ENCODE measurements at places on chromosomes 16 and 17. TPM values are rescaled to one million over a fixed set of nuclear protein-coding genes. Genes with fewer than 3 reads are reported as not detected.

DNA sequence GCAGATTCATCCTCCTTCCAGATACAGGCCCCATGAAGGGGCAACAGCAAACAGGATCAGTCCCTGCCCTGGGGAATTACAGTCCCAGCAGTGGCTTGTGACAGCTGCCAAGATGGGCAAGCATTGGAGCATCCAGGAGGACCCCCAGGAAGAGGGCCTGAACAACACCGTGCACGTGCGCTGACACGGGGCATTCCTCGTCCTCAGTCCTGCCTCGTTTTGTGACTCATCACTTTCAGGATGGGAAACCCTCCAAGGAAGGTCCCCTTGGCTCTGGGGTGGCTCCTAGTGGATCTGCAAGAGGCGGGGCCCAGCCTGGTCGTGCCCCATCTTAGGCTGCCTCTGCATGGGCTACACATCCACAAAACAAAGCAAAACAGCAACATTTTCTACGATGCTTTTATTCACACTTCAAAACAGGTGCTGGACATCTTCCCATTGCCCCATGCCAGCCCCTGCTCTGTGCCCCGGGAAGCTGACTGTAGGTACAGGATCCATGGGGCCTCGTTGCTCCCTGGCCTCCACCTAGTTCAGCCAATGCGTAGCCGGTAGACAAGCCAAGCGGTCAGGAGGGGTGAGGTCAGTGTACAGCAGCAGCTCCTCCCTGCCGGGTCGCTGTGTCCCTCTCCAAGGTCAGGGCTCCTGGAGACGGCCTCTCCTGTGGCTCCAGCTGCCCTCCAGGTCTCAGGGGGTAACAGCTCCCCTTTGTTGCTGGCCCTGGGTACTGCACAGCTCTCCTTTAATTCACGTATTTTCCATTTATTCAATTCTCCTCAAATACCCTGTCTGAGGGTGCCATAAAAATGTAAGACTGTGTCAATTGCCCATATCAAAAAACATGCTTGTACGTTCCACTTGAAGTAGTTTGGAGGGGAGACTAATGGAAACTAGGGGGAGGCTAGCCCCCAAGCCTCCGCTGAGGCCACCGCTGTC is 32.2 kb downstream of the ACTG1 start:
- H3K27me3 ChIP-seq: no peaks in the 10 kb centered on the region
- no peaks in the 10 kb centered on the region for H3K36me3 ChIP-seq
- H3K4me1 ChIP-seq: no peaks in the 10 kb centered on the region
- no peak overlapping the region for H3K4me3 ChIP-seq

DNA sequence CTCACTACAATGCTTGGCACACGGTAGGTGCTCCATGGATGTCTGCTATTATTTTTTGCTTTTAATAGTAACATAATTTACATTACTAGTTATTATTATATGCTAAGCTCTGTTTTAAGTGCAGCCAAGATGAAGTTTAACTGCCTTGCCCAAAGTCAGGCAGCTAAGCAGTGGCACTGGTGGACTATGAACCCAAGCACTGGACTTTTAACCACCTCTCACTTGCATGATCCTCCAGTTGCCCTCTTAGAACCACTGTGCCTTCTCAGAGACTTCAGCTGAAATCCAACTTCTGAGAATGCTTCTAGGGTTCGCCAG is 1.5 kb upstream of the ZNF207 start:
- no peaks in the 10 kb centered on the region for H3K4me1 ChIP-seq
- H3K4me3 ChIP-seq: no peak overlapping the region
- H3K27ac ChIP-seq: no peak overlapping the region
- H3K36me3 ChIP-seq: no peaks in the 10 kb centered on the region
- no peaks in the 10 kb centered on the region for H3K27me3 ChIP-seq

Gene C1QTNF1
- 45.2 TPM for total RNA-seq

DNA sequence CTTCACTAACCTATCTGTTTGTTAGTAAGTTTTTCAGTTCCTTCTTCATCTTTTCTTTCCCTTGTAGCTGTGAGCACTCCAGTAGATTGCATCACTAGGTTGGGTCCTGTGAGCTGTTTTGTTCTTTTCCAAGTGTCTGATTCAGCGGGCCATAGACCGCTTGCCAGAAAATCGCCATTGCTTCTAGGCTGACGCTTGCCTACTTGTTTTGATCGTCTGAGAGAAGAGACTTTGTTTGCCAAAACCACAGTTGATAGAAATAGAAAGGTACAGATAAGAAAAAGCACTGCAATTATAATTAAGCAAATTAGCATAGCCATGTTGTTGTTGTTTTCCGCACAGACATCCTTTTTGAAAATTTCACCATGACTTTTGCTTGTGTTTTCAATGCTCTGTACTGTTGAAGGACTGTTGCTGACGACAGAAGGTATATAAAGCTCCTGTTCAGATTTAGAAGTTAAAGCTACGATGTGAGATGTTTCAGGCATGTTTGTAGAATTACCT is 3.1 kb downstream of the EVI2A start:
- no peaks in the 10 kb centered on the region for H3K4me1 ChIP-seq
- H3K27ac ChIP-seq: peak overlapping the region; percentile 15
- H3K27me3 ChIP-seq: no peaks in the 10 kb centered on the region
- no peak overlapping the region for H3K4me3 ChIP-seq
- peak; percentile 93 for DNase-seq

Gene TUBB3
- 253 TPM for total RNA-seq

Gene DECR2
- 12.1 TPM for total RNA-seq

Gene RAB26
- 0.51 TPM for total RNA-seq

Gene NGFR
- under 0.01 TPM for total RNA-seq

DNA sequence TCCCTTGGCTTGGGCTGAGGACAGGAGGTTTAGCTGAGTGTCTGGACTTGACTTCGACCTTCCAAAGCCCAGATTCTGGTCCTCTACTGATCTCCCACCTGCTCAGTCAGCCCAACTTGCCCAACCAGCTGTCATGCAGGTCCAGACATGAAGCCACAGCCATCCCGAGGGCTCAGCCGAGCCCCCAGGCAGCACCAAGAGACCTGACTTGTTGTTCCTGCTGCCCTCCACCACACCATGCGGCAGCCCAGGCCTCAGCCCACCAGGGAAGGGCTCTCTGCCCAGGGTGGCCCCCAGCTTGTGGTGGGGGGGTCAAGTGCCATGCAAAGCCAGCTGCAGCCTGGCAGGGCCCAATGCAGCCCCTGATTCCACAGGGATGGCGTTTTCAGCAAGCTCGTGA is 17.2 kb upstream of the CACNG4 start:
- peaks cover 5% of the 10 kb centered on the region for H3K4me1 ChIP-seq
- no peak overlapping the region for H3K4me3 ChIP-seq
- no peak for DNase-seq
- no peak overlapping the region for H3K27ac ChIP-seq

GRCh38 chr16:83967838-83968305 is at the start of gene NECAB2:
Gene NECAB2 (plus strand): TSS chr16:83968244. CDS start chr16:83968649, 405 bp downstream.
- no peak for DNase-seq
- H3K4me3 ChIP-seq: no peak within 1 kb of the TSS
- H3K36me3 ChIP-seq: peaks cover 4% of the 10 kb centered on the region
- H3K27me3 ChIP-seq: peaks cover 4% of the 10 kb centered on the region
- H3K27ac ChIP-seq: no peak within 1 kb of the TSS

GRCh38 chr16:23269248-23269953 is 32.7 kb upstream of the SCNN1B start:
- no peak overlapping the region for H3K27ac ChIP-seq
- no peak overlapping the region for H3K4me3 ChIP-seq
- no peaks in the 10 kb centered on the region for H3K27me3 ChIP-seq
- no peak for DNase-seq
- H3K36me3 ChIP-seq: no peaks in the 10 kb centered on the region

GRCh38 chr16:46607529-46607928 is 13.7 kb downstream of the SHCBP1 start:
- no peaks in the 10 kb centered on the region for H3K27me3 ChIP-seq
- no peak overlapping the region for H3K27ac ChIP-seq
- DNase-seq: peak; percentile 54
- H3K4me3 ChIP-seq: no peak overlapping the region
- H3K36me3 ChIP-seq: peaks cover 3% of the 10 kb centered on the region
- H3K4me1 ChIP-seq: no peaks in the 10 kb centered on the region

Gene NLRC3
- total RNA-seq: 0.17 TPM

Gene PTGES3L
- not detected for total RNA-seq

- no peaks in the 10 kb centered on the region for H3K36me3 ChIP-seq
- no peaks in the 10 kb centered on the region for H3K4me1 ChIP-seq
- no peak overlapping the region for H3K27ac ChIP-seq
- H3K4me3 ChIP-seq: no peak overlapping the region
These were observed 82.1 kb upstream of the NOL11 start for GRCh38 chr17:67635681-67636080.

DNA sequence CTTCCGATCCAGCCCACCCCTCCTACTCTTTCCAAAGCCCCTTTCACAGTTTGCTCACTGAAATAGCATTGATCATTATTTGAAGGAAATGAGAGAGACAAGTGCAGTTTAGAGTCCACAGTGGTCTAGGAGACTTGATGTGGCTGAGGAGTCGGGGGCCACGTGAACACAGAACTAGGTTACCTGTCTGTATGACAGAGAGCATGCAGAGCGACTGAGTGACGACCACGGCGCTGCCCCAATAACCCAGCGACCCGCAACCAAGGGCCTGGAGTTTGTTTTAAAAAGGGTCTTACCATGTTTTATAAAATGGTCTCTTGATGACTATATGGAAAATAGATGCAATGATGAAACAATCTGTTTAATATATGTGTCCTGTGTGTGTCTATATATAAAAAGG is 39.5 kb downstream of the NDEL1 start:
- peaks cover 41% of the 10 kb centered on the region for H3K36me3 ChIP-seq
- no peak overlapping the region for H3K27ac ChIP-seq
- H3K27me3 ChIP-seq: no peaks in the 10 kb centered on the region
- H3K4me3 ChIP-seq: no peak overlapping the region
- peaks cover 11% of the 10 kb centered on the region for H3K4me1 ChIP-seq

DNA sequence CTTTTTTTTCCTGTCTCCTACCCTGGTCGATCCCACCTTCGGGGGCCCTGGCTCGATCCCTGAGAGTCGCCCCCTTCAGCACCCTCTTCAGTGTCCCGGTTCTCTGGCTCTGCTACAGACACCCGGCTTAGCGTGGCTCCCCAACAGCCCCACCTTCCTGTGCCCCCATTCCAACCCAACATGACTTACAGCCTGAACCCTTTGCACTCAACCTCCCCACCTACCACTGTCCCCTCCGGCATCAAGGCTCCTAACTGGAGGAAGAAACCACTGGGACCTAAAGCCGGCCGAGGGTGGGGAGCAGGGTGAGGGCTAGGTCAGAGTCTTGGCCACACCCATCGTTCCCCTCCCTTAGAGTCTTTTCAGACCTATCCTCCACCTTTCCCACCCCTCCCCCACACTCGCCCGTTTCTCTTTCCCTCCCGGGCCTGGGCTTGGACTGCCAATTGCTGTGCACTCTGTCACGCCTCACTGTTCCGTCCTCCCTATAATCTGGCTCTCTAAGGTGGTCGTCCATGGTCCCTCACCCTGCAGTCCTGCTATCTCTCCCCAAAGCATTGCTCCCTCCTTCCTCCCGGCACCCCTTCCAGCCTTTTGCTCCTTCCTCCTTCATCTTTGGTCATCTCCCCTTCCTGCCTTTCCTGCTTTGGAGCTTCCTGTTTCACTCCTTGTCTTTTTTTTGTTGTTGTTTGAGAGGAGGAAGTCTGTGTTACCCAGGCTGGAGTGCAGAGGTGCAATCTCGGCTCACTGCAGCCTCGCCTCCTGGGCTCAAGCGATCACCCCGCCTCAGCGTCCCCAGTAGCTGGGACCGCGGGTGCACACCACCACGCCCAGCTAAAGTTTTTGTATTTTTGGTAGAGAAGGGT is 890 bp upstream of the CLDN7 start:
- peaks cover 3% of the 10 kb centered on the region for H3K4me1 ChIP-seq
- peak overlapping the region; percentile 4 for H3K4me3 ChIP-seq
- DNase-seq: no peak
- H3K36me3 ChIP-seq: no peaks in the 10 kb centered on the region
- H3K27ac ChIP-seq: no peak overlapping the region

DNA sequence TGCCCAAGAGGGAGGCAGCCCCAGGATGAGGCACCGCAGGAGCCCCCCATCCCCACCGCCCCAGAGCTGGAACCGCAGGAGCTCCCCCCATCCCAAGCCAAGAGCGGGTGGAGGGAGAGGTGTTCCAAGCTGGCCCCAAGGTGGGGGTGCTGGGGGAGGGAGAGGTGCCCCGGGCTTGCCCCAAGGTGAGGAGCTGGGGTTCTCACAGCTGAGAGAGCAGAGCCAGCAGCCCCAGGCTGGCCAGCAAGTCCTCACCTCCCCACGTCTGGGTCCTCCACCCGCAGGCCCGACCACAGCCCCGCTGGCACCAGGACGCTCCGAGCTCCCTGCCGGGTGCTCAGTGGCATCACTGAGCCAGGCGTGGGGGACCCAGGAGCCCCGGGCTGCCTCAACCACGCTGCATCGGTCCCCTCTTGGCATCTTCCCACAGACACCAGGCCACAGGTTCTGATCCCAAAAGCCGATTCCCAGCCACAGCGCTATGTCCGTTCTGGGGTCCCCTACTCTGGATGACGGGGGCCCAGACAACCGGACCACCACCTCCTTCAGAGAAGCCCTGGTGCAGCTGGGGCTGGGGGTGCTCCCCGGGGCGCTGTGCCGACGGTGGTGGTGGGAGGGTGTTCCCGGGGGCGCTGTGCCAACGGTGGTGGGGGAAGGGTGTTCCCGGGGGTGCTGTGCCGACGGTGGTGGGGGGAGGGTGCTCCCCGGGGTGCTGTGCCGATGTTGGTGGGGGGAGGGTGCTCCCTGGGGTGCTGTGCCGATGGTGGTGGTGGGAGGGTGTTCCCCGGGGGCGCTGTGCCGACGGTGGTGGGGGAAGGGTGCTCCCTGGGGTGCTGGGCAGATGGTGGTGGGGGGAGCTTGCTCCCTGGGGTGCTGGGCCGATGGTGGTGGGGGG is 15.4 kb upstream of the WDR45B start:
- H3K4me1 ChIP-seq: no peaks in the 10 kb centered on the region
- no peak for DNase-seq
- no peaks in the 10 kb centered on the region for H3K27me3 ChIP-seq
- H3K27ac ChIP-seq: no peak overlapping the region
- H3K36me3 ChIP-seq: no peaks in the 10 kb centered on the region

Gene KRTAP1-1
- total RNA-seq: not detected

GRCh38 chr16:50709061-50709684 is 15.8 kb downstream of the NOD2 start:
- H3K4me1 ChIP-seq: no peaks in the 10 kb centered on the region
- H3K27me3 ChIP-seq: no peaks in the 10 kb centered on the region
- H3K27ac ChIP-seq: no peak overlapping the region
- no peaks in the 10 kb centered on the region for H3K36me3 ChIP-seq
- DNase-seq: no peak
- no peak overlapping the region for H3K4me3 ChIP-seq

Gene ABCA6
- total RNA-seq: 23.1 TPM

DNA sequence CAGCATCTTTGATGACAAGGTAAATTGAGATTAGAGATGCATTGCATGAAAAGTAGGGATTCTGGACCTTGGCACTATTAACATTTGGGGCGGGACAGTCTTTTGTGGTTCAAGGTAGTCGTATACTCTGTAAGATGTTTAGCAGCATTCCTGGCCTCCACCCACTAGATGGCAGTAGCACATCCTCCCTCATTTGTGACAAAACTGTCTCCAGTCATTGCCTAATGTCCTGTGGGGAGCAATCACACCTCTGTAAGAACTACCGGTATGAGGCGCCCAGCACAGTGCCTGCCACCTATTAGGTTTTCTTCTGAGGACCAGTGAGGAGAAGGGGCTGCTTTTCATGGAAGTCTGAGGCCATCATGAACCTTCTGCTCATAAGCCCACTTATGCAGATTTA is 180.8 kb downstream of the RBFOX1 start:
- no peak overlapping the region for H3K27ac ChIP-seq
- H3K4me1 ChIP-seq: no peaks in the 10 kb centered on the region
- H3K36me3 ChIP-seq: no peaks in the 10 kb centered on the region
- H3K4me3 ChIP-seq: no peak overlapping the region
- DNase-seq: no peak
